ENCODE measurements at places on chromosomes 16 and 17.

DNA sequence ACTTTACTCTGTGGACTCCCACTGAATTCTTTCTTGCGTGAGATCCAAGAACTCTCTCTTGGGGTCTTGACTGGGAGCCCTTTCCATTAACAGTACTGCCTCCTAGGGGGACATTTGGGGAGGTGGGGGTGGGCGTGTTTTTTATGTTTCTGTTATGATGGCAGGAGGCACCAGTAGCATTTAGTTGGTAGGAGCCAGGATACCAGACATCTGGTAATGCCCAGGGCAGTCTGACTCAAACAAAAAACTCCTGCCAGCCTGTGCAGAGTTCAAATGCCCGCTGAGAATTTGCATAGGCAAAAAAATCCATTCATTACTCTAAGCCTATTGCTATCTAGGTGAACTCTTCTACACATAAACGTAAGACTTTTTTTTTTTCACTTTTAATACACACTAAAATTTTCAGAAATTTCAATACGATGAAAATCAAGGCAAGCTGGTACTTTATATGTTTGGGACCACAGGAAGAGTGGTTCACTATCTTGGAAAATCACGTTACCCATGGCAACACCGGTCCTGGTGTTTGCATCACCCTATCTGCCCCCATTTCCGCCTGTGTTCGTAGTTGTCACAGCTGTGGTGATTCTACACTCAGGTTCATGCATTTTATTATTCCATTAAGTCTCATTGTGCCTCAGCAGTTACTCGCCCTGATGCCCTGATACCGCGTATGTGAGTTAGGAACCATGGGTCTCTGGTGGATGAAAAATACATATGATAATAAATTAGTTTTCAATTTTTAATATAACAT lies 121.1 kb upstream of the XYLT1 start:
- no peak for DNase-seq

DNA sequence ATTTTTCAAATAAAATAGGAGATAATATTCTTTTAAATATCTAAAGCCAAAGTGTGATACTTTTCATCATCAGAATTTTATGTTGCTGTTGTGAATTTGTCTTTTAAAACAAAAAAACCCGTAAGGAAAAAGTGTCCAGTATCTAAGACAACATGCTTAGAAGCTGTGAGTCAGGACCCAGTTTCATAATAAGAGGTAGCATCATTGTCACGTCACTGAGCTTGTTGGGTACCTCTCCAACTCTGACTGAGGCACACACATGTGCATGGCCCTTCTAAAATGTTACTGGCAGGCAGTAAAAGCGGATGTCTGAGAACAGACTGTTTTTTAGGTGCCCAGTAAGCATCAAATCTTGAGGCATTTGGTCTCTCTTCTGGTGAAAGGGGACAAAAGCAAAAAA lies 2.5 kb downstream of the CIAPIN1 start:
- DNase-seq: no peak

GRCh38 chr16:4488499-4488967 lies 12.3 kb downstream of the HMOX2 start:
- no peak for DNase-seq

GRCh38 chr16:84738255-84739038 lies 38.6 kb downstream of the USP10 start:
- DNase-seq: peak; percentile 50

DNA sequence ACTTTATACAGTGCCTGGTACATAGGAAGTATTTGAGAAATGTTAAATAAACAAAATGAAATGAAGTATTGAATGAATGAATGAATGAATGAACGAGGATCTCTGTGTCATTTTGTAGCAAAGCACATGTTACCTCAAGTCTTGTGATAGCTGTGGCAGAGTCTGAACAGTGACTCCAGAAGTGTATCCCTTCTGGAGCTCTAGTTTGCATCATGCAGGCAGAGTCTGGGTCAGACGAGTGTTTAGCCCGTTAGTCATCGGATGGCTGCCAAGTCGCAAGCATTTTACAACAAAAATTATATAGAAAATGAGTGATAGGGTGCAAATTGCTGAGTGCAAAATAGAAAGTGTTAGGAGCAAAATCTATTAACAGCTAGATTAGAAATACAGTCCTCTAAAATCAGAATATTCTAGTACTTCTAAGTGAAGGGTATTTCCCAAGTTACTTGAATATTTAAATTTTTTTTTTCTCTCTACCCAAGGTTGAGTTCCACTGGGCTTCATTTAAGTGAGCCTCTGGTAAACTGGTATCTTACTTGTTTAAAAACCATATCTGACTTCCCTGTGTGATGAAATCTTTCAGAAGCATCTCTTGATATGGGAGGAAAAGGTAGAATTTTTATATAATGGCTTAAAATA lies 113.3 kb downstream of the FTO start:
- no peak for DNase-seq

GRCh38 chr16:85798901-85799496 lies 345 bp downstream of the EMC8 start:
- peak; percentile 60 for DNase-seq

GRCh38 chr17:67458203-67458602 lies 81.1 kb downstream of the PITPNC1 start:
- no peak for DNase-seq

GRCh38 chr16:28105297-28105696 lies 41.8 kb upstream of the GSG1L start:
- DNase-seq: no peak

DNA sequence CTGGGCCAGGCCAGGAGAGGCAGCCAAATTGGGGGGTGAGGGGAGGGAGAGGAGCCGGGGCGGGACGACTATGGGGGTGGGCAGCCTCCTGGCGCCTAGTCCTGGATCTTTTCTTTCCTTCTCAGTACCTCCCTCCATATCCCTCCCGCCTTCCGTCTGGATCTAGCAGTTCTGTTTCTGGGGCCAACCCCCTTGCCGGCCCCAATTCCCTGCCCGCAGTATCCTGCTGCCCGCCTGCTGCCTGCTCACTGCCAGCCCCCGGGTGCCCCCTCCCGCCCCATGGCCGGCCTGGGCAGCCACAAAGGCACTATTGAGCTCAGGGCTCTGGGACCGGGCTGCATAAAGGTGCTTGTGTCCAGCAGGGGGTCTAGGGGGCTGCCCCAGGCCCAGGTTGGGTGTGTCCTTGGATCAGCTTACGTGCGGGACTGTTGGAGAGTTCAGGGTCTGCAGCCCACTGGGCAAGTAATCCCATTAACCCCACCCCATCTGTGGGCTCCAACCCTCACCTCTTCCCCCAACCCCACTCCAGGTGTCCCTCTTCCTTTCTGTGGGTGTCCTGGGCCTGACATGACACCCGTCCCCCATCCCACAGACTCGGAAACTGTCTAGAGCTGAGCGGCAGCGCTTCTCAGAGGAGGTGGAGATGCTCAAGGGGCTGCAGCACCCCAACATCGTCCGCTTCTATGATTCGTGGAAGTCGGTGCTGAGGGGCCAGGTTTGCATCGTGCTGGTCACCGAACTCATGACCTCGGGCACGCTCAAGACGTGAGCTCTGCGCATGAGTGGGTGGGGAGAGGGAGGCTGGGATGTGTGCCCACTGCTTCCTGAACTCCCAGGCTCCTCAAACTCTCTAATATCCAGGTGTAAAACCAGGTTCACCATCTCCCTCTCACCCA lies 2.0 kb downstream of the WNK4 start:
- DNase-seq: no peak

- no peak for DNase-seq
Measured at GRCh38 chr16:81758376-81758775, 20.7 kb upstream of the PLCG2 start.

GRCh38 chr17:81340607-81341515 lies 45.8 kb upstream of the SLC38A10 start:
- no peak for DNase-seq

- DNase-seq: no peak
Measured at GRCh38 chr17:38563362-38564253, 42.1 kb downstream of the SRCIN1 start.

DNA sequence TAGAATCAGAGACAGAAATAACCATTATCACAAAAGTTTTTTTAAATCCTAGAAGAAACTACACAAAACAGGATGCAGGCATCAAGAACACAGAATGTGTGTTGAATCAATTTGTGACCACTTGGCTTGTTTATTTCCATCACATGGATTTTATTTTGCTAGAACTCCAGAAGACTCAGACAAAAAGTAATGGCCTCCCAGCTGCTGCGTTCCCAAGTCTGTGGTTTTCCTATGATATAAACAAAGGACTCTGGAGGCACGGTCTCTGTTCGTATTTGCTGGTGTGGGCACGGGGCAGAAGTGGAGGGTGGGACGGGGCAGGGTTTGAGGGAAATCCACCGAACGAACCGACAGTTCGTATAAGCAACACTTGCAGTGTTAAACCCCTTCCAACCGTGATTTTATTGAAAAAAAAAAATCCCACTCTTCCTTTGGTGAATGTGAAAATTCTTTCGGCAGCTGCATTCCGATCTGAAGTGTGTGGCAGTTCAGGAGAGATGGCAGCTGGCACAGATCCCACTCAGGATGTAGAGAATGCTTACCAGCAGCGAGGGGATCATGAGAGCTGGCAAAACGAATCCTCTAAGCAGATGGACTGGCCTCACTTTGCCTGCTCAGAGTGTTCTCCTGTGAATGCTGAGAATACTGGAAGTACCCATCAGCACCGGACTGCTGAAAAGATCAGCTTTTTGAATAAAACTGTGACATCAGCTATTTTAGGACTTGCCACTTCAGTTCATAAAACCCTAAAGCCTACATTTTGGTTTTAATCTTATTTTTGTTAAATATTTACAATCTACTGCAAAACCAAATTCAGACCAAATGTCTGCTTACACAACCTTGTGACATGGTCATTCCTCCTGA lies 165.2 kb downstream of the VPS53 start:
- no peak for DNase-seq

DNA sequence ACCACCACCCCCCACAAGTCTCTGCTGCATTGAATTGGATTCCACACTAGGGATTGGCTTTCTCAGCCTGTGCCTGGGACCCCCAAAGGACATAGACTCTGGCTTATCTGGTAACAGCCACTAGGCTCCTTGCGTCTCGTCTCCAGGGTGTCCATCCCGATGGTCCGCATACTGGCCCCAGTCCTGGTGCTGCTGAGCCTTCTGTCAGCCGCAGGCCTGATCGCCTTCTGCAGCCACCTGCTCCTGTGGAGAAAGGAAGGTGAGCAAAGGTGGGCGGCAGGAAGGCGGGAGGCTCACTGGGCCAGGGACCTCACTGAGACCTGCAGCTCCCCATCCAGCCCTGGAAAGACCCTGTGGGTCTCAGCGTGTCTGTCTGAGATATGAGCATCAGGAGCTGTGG lies 8.1 kb downstream of the CD300LG start:
- DNase-seq: no peak

DNA sequence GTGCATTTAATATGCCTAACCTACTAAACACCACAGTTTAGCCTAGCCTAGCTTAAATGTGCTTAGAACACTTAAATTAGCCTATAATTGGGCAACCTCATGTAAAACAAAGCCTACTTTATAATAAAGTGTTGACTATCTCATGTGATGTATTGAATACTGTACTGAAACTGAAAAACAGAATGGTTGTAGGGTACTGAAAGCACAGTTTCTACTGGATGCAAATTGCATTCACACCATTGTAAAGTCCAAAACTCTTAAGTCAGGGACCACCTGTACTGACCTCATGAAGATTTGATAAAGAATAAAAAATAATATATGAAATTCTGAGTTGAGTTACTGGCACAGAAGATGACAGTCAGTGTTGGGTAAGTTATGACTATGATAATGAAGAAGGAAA lies 625.4 kb upstream of the SOX9 start:
- no peak for DNase-seq

DNA sequence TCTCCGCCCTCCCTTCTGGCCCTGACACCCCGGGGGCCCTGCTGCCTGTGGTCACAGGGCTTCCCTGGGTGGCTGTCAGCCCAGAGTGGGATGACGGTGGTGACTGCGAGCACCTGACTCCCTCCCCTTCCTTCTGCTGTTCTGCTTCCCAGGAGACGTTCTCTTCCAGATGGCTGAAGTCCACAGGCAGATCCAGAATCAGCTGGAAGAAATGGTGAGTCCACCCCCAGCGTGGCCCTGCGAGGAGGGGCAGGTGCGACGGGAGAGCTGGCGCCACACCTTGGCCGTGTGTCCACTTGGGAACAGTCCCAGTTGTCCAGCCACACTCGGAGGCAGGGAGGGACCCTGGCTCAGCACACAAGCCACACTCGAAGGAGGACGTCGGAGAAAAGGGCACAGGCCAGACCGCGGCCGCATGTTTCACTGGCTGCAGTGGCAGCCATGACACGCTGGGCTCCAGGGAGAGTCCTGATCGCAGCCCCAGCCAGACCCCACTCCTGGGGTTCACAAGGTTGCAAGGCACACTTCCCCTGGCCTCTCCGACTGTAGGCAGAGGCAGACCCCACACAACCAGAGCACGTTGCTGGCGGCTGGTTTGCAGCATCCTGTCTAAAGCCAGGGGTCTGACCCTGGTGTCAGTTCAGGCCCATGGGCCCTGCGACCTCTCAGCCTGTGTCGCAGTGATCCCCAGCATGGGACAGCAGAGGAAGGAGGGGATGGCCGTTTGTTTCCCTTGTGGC lies 49.9 kb downstream of the BAIAP2 start:
- no peak for DNase-seq

DNA sequence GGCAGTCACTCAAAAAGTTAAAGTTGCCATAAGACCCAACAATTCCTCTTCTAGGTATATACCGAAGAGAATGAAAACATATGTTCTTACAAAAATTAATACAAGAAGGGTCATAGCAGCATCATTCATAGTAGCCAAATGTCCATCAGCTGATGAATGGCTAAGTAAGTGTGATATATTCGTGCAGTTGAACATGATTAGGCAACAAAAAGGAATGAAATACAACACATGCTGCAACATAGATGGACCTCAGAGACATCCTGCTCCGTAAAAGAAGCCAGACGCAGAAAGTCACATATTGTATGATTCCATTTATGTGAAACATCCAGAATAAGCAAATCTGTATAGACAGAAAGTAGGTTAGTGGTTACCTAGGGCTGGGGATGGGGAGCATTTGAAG lies 229.4 kb upstream of the CACNG5 start:
- DNase-seq: no peak

DNA sequence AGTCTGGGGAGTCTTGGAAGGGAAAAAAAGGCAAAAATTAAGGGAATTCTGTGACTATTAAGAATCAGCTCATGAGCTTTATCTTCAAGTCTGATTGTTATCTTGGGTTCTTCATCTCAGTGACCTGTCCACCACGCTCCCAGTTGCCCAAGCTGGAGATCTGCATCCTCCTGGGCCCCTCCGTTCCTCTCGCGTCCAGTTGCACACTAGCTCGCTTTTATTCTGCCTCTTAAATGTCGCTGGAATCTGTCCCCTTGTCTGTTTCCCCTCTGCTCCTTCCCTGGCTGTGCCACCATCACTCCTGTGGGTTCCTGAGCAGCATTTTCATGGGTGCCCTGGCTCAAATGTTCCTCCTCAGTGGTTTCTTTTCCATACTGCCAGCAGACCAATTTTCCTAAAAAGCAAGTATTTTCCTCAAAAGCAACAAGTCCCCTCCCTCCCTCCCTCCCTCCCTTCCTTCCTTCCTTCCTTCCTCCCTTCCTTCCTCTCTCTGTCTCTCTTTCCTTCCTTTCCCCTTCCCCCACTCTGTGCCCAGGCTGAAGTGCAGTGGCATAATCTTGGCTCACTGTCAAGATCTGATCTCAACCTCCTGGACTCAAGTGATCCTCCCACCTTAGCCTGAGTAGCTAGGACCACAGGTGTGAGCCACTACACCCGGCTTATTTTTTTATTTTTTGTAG lies 1.4 kb downstream of the ENDOV start:
- DNase-seq: no peak

Data from GM19239 (cell line).